ENCODE measurements at places on chromosomes 11 and 22. TPM values are rescaled to one million over a fixed set of nuclear protein-coding genes. Genes with fewer than 3 reads are reported as not detected.

DNA sequence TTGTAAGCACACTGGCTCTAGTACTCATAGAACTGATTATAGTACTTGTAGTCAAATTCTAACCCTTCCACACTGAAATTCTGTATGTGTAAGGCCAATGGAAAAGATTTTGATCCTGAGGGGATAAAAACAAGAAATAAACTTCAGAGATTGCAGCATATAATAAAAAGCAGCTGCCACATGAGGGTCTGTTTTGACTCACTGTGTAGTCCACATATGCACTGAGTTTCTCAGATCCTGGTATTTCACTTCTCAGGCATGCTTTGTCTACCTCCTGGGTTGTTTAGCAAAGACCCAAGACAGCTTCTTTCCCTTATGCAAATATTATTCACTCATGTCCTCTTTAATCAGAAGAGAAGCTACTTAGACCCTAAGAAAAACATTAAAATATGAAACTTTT lies 71.1 kb upstream of the SLC5A12 start:
- H3K27me3 ChIP-seq = no peaks in the 10 kb centered on the region
- DNase-seq = no peak
- no peak overlapping the region for H3K4me3 ChIP-seq
- H3K4me1 ChIP-seq = no peaks in the 10 kb centered on the region
- no peak overlapping the region for H3K27ac ChIP-seq
- H3K36me3 ChIP-seq = no peaks in the 10 kb centered on the region

DNA sequence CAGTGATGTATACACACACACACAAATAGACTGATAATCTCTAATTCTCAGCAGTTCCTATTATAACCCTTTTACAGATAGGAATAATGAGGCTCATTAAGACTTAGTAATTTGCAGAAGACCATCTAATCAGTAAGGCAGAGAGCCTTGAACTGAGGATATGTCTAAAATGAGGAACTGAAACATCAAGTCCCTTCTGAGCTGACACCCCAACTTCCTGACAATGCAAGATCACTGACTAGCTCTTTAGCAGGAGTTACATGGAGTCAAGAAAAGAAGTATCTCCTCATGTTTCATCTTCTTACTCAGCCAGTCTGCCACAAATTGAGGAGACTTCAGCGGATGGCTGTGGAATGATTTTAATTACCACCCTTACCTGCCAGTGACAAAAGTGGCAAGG lies 193.0 kb downstream of the MSANTD4 start:
- H3K4me1 ChIP-seq = no peaks in the 10 kb centered on the region
- no peak for DNase-seq
- H3K27me3 ChIP-seq = no peaks in the 10 kb centered on the region
- no peak overlapping the region for H3K4me3 ChIP-seq

GRCh38 chr11:113075586-113076095 lies 114.4 kb downstream of the NCAM1 start:
- no peaks in the 10 kb centered on the region for H3K4me1 ChIP-seq
- H3K27me3 ChIP-seq = no peaks in the 10 kb centered on the region
- no peaks in the 10 kb centered on the region for H3K36me3 ChIP-seq
- no peak overlapping the region for H3K4me3 ChIP-seq

DNA sequence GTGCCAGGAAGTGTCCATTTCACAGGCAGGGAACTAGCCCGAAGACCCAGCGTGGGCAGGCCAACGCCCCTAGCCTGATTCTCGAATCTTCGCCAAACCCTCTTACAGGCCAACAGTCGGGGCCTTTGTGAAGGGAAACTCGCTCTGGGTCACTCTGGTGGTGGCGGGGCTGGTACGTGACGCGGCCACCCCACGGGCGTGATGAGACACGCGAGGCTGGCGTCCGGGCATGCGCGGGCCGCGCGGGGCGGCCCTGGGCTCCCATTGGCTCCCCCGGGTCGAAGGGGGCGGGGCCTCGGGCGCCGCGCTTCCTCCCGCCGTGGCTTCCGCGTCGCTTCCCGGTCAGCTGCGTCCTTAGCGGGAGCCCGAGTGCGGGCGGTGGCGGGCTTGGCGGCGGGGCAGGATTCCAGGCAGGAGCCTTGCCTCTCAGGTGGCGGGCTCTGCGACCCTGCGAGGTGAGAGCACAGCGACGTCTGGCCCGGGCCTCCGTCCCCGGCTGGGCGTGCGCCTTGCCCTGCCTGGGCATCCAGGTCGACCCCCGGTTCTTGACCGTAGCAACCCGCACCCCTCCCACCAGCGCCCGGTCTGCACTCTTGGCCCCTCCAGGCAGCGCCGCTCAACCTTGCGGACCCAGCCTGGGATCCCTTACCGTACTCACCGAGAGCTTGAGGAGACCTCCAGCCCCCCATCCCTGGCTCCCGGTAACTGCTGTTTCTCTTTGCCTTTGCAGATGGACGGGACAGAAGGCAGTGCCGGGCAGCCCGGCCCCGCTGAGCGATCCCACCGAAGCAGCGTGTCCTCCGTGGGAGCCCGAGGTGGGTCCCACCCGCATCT lies at the start of gene FRMD8:
Gene FRMD8 (plus strand): TSS at position 331 of the 834 bp plus-strand sequence. CDS start 400 bp downstream, at position 731.
- no peaks in the 10 kb centered on the region for H3K36me3 ChIP-seq
- H3K4me1 ChIP-seq = peaks cover 38% of the 10 kb centered on the region
- peak; percentile 88 for DNase-seq
- H3K4me3 ChIP-seq = peak within 1 kb of the TSS; percentile 79
- no peaks in the 10 kb centered on the region for H3K27me3 ChIP-seq

DNA sequence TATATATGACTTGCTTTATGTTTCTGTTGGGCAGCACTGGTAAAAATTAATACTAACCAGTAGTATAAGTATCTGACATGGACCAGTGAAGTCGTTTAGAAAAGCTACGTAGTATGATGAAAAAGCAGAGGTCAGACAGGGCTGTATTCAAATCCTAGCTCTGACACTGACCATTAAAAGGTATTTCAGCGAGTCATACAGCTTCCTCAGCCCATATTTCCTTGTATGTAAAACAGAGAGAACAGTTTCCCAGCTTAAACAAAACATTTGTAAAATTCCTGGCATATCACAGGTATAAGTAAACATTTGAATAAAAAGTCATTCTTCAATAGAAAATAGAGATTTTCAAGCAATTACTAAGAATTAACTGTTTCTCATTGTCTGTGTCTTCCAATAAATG lies 4.2 kb downstream of the NOX4 start:
- H3K4me1 ChIP-seq = no peaks in the 10 kb centered on the region
- no peak for DNase-seq
- no peak overlapping the region for H3K27ac ChIP-seq
- peaks cover 4% of the 10 kb centered on the region for H3K27me3 ChIP-seq

- no peaks in the 10 kb centered on the region for H3K27me3 ChIP-seq
- H3K4me1 ChIP-seq = no peaks in the 10 kb centered on the region
- H3K27ac ChIP-seq = no peak overlapping the region
- DNase-seq = no peak
- no peak overlapping the region for H3K4me3 ChIP-seq
- no peaks in the 10 kb centered on the region for H3K36me3 ChIP-seq
Measured at GRCh38 chr11:127199306-127199801, 198.8 kb upstream of the KIRREL3 start.

GRCh38 chr11:97140885-97141494 lies 751.2 kb downstream of the JRKL start:
- H3K36me3 ChIP-seq = no peaks in the 10 kb centered on the region
- H3K27ac ChIP-seq = no peak overlapping the region
- no peaks in the 10 kb centered on the region for H3K27me3 ChIP-seq
- no peak for DNase-seq
- H3K4me3 ChIP-seq = no peak overlapping the region

GRCh38 chr22:33747576-33748180 lies 172.6 kb downstream of the LARGE1 start:
- peak; percentile 74 for DNase-seq
- no peak overlapping the region for H3K27ac ChIP-seq
- no peak overlapping the region for H3K4me3 ChIP-seq
- H3K36me3 ChIP-seq = no peaks in the 10 kb centered on the region
- H3K27me3 ChIP-seq = no peaks in the 10 kb centered on the region
- H3K4me1 ChIP-seq = no peaks in the 10 kb centered on the region

The OR51I1 gene
- not detected for total RNA-seq

The ST3GAL4 gene
- 1.1 TPM for total RNA-seq

All from Peyer's patch (tissue), 4 donors.